ENCODE measurements at places on chromosomes 5 and 9. TPM values are rescaled to one million over a fixed set of nuclear protein-coding genes. Genes with fewer than 3 reads are reported as not detected.

CAMK2A gene
- total RNA-seq, result not detected

DNA sequence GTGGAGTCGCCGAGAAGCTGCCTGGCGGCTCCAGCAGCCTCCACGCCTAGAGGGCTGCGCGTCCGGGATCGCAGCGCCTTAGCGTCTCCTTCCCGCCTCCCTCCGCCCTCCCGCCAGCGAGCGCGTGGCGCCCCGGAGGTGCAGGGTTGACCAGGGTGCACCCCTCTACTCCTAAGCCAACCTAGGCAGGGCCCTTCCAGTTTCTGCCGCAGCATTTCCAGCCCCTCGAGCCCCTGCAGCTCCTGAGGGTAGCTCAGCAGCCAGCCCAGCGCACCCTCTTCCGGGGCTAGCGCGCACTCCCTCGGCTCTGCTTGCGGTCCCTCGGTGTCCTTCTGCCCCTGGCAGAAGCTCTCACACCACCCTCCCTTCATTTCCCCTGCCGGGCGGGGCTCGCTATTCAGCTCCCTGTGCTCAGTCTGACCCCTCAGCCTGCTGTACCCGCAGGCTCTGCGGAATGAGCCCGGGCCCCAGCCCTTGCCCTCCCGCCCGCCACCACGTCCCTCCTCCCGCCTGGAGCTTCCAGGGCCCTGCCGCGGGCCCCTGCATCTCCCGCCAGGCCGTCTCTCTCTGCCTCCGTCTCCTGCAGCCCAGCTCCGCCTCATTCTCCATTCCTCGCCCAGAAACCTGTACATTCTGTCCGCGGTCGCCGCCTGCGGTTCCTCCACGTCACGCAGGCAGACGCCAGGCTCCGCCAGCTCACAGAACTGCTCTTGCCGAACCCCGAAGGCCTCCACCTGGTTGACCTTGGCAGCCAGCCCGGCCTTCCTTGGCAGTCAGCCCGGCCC is 61.8 kb downstream of the SPATA31C2 start:
- no peak overlapping the region for H3K27ac ChIP-seq
- peak overlapping the region; percentile 72 for H3K4me3 ChIP-seq
- H3K27me3 ChIP-seq, result peaks cover 57% of the 10 kb centered on the region
- H3K36me3 ChIP-seq, result no peaks in the 10 kb centered on the region

CMYA5 gene
- total RNA-seq, result 0.29 TPM

GRCh38 chr5:100970646-100971255 is 67.7 kb upstream of the ST8SIA4 start:
- H3K36me3 ChIP-seq, result no peaks in the 10 kb centered on the region
- no peaks in the 10 kb centered on the region for H3K4me1 ChIP-seq
- no peak for DNase-seq
- H3K27me3 ChIP-seq, result peaks cover 3% of the 10 kb centered on the region
- H3K4me3 ChIP-seq, result no peak overlapping the region

FCN2 gene
- total RNA-seq, result not detected

DDX31 gene
- total RNA-seq, result 12.4 TPM

CER1 gene
- not detected for total RNA-seq

- no peak overlapping the region for H3K4me3 ChIP-seq
- no peak for DNase-seq
- H3K27ac ChIP-seq, result no peak overlapping the region
- H3K27me3 ChIP-seq, result peaks cover 4% of the 10 kb centered on the region
These were observed 136.6 kb downstream of the ADAMTS12 start for GRCh38 chr5:33755231-33755630.

GRCh38 chr9:71592400-71592799 is 175.9 kb downstream of the CEMIP2 start:
- DNase-seq, result no peak
- H3K27me3 ChIP-seq, result peaks cover 4% of the 10 kb centered on the region
- H3K36me3 ChIP-seq, result no peaks in the 10 kb centered on the region
- no peak overlapping the region for H3K4me3 ChIP-seq
- H3K27ac ChIP-seq, result no peak overlapping the region

- DNase-seq, result no peak
- H3K27me3 ChIP-seq, result peaks cover 2% of the 10 kb centered on the region
- H3K4me1 ChIP-seq, result peaks cover 57% of the 10 kb centered on the region
- H3K36me3 ChIP-seq, result peaks cover 46% of the 10 kb centered on the region
These were observed 152.3 kb downstream of the SNX18 start for GRCh38 chr5:54669845-54670244.

- H3K27me3 ChIP-seq, result peaks cover 10% of the 10 kb centered on the region
- H3K4me1 ChIP-seq, result peaks cover 40% of the 10 kb centered on the region
- DNase-seq, result no peak
- no peak overlapping the region for H3K4me3 ChIP-seq
These were observed 4.8 kb downstream of the ROPN1L start for GRCh38 chr5:10446490-10446889.

ZNF300 gene
- 1.9 TPM for total RNA-seq

DNA sequence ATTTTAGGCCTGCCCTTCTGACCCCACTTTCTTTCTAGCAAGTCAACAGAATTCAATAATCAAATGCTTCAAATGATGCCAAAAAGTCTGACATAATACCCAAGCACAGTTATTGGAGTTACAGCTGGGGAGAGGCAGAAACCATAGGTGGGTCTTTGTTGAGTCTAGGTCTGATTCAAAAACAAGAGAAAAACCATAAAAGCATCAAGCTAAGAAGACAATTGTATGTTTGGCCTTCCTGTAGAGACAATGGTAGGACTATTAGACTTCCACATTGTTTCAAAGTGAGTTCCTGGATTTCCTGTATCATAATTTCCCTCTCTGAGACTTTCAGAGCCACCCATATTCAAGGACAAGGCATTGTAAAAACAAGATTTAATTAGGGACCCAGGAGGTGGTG is 16.8 kb upstream of the CCDC192 start:
- H3K27me3 ChIP-seq, result peaks cover 4% of the 10 kb centered on the region
- H3K4me1 ChIP-seq, result no peaks in the 10 kb centered on the region
- DNase-seq, result no peak

HMCN2 gene
- total RNA-seq, result not detected

- no peak overlapping the region for H3K4me3 ChIP-seq
- H3K36me3 ChIP-seq, result no peaks in the 10 kb centered on the region
- no peak overlapping the region for H3K27ac ChIP-seq
- DNase-seq, result no peak
These were observed 787.7 kb upstream of the CDH6 start for GRCh38 chr5:30405821-30406220.

NIM1K gene
- 0.75 TPM for total RNA-seq

PCDHB12 gene
- total RNA-seq, result not detected

- no peak for DNase-seq
- H3K4me3 ChIP-seq, result no peak overlapping the region
These were observed 365.1 kb upstream of the TRPC7 start for GRCh38 chr5:136730426-136730825.
